Astrocyte of the cerebellum (primary cell): ENCODE measurements at places on chromosomes 1 and 21.

- no peak for DNase-seq
Observed at GRCh38 chr1:89602871-89603404, 30.0 kb upstream of the LRRC8C start.

GRCh38 chr1:203791498-203791897 lies 3.9 kb upstream of the ZBED6 start:
- DNase-seq, result no peak

GRCh38 chr1:63813829-63814277 lies 40.0 kb downstream of the ROR1 start:
- peak; percentile 71 for DNase-seq

- DNase-seq, result no peak
Observed at GRCh38 chr21:14955936-14956520, 108.8 kb downstream of the NRIP1 start.
